Stimulated activated CD8-positive, alpha-beta memory T cell treated with anti-CD3 and anti-CD28 coated beads, Interleukin-7, amount 100 ng/mL, for 4 hours (primary cell): ENCODE measurements at places on chromosomes 6 and 20.

- DNase-seq: no peak
These were observed 22.3 kb upstream of the RPP40 start for GRCh38 chr6:5025911-5026819.

GRCh38 chr20:2327620-2328555, 32.1 kb downstream of the TGM3 start:
- DNase-seq: no peak

DNA sequence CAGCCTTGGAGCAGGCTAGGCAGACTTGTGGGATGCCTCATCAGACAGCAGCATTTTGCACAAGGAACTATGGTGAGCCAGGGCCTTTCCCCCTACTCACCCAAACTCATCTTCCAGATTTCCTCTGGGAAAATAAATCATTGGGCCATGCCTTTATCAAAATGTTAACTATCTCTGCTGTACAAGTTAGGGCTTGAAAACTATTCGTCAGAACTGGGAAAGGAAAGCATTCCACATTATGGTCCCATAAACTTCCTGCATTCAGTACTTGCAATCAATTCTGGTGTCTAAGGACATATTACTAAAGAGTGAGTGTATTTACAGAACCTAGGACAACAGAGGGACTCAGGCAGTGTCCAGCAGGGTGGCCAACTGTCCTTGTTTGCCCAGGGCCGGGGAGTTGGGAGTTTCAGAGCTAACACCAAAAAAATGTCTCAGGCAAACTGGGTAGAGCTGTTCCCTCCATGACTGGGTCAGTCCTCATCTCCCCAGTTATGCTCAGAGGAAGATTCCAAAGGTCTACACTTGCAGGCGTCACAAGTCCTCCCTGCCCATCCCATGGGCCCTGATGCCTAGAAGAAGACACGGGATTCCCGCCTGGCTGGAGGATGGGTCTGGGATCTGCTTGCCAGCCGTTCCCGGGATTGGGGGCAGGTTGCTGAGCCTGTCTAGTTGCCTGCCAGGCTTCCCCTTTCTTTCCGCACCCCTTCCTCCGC, 72.2 kb downstream of the SLC22A3 start:
- no peak for DNase-seq

DNA sequence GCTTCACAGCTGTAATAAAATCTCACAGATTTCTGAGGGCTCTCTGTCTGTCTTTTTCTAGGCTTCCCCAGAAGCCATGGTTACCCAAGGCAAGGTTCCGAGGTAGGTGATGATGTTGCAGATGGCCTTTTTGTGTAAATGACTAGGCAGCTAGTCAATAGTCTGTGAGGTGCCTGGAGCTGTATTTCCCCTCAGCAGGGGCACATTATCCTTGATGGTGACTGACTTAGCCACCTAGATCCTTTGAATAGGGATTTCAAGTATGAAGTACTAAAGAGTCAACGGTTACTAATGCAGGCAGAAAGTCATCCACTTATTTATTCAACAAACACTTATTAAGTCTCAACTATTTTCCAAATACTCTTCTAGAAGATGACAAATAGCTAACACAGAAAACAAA, 49.3 kb upstream of the L3MBTL3 start:
- DNase-seq: no peak

DNA sequence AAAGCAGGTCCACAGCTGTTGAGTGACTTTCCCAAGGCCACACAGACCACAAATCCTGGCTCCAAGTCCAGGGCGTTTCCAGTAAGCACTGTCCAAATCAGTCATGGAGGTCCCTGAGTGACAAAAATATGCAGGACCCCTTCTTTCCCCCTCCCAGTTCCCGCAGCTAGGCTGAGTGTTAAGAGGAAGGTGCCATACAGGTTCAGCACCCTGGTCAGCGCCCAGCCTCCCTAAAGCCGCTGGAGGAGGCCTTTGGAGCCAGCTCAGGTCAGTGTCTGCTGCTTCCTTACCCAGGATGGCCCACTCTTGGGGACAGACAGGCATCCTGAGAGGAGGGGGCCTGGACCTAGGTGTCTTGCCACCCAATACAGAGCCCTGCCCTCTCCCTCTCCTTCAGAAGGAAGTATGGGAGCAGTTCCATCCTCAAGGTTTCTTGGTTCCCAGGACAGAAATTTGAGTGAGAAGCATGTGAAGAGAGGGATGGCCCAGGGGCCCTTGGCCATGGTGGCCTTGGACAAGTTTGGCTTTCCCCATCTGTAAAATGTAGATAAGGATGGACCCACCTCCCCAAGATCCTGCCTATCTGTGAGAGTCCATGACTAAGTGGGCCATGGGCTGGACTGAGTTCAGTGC, 13.2 kb downstream of the TMEM74B start:
- DNase-seq: no peak

- DNase-seq: no peak
These were observed 12.9 kb upstream of the WFDC2 start for GRCh38 chr20:45456632-45457031.

DNA sequence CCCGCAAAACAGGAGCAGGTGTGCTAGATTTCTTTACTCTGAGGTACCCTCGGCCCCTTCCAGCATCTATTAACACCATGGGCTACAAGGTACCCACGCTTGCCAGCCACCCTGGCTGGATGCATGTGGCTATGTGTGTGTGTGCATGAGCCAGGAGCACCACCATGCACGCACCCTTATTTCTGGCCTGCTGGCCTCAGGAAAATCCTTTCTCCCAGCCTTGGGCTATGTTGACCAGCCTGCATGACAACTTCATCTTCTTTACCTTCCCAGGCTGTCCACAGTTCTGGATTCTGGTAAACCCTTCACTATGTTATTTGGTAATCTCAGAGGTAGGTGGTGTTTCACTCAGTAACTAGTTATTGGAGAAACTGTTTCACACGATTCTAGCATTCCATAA, 40.4 kb downstream of the GPR6 start:
- DNase-seq: no peak

DNA sequence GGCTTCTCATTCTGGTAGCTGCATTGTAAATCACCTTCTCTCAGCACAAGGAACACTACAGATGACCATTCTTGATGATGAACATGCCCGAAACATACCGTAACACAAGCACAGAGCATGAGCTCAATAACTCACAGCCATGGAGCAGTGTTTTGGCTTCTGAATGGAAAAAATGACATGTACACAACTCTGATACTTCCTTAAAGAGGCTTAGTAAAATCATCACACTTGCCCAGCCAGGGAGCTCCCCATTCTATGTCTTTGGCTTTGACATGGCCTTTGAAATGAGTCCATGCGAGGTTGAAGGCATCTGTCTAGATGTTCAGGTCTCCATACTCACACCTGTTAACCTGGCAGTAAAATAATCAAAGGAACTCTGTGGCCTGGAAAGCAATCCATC, 87.6 kb downstream of the MYB start:
- DNase-seq: no peak

DNA sequence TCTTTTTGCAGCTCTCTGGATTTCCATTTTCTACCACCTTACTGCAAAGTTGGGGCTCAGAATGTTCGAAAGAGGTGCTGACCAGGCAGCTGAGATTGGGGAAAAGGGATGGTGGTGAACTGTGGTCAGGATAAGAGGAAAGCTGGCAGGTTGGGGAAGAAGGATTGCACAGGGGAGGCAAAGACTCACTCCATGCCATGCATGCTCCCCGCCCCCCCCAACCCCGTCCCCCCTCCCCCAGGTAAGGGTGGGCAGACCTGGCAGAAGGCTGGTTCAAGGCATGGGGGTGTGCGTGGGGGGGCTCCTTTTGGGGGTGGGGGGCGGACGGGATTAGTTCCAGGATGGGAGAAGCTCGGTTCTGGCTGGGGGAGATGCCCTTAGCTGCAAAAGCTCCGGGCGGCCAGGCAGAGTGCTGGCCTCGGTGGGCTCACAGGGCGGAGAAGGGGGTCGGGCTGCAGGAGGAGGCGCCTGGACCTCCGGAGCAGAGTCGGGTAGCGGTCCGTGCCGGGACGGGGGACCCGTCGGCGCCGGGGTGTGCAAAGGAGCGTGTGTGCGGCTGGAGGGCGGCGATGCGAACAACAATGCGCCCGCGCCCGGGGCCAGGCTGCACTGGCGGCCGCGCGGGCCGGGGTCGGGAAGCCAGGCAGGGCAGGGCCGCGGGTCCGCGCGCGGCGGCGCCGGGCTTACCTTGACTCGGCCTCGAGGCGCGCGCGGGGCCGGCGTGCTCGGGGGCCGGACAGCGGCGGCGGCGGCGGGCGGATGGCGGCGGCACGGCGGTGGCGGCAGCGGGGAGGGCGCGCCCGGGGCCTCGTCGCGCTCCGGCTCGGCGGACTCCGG, 880 bp downstream of the ADNP start:
- peak; percentile 19 for DNase-seq

GRCh38 chr20:44464514-44464913, 11.2 kb upstream of the TTPAL start:
- DNase-seq: no peak

DNA sequence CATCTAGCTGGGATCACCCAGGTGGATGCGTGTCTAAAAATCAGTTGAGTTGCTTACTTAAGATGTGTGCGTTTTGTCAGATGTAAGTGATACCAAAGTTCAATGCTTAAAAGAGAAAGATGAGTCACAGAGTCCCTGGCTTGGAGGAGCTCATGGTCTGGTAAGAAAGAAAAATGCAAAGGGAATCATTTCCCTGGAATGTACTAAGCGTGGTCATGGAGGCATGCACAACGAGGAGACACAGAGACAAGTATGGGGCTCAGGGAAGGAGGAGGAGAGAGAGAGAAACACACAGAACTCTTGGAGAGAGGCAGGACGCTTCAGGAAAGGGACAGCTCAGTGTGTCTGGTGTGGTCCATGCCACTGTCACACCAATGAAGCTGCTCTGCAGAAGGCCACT, 186.9 kb upstream of the GMDS start:
- no peak for DNase-seq
